Stimulated activated CD4-positive, alpha-beta T cell treated with anti-CD3 and anti-CD28 coated beads, Interleukin-4, amount 100 ng/mL, for 48 hours (primary cell): ENCODE measurements at places on chromosomes 5 and 9.

- DNase-seq, result no peak
Measured at GRCh38 chr9:33785914-33786313, 9.4 kb upstream of the PRSS3 start.

DNA sequence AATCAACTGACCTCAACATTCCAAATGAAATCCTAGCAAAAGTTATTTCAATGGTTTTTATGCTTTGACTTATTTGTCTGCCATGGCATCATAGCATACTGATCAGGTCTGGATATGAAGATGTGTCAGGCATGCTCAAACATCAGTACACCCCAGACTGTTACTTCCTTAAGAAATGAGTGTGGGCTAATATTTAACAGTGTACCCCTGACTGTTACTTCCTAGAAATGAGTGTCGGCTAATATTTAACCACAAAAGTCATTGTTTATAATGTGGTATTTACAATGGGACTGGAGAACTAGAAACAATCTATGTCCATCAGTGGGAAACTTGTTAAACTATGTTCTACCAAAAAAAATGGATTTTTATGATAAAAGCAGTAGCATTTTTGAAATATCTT, 38.1 kb upstream of the HNRNPA0 start:
- DNase-seq, result no peak

GRCh38 chr9:21810388-21810787, 8.0 kb downstream of the MTAP start:
- DNase-seq, result no peak

DNA sequence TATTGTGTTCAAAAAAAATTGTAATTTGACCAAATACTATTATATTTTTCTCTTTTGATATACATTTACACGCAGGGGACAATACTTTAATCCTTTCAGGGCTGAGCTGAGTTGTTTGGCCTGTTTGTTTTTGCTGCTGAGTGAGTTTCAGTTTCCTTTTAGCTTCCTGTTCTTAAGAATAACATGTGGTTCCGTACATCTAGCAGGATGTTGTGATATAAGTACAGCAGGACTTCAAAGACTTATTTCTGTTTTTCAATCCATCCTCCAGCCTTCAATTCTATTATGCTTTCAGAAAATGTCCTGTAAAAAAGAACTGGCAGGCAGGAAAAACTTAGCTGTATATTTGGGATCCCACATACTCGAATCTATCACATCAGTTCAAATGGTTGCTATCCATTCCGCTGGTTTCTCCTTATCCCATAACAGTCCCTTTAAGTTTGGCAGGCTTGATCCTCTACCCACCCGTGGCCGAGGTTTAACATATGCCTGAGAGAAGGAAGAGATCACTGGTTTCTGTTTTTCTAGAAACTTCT, 1037.3 kb upstream of the ACO1 start:
- no peak for DNase-seq

DNA sequence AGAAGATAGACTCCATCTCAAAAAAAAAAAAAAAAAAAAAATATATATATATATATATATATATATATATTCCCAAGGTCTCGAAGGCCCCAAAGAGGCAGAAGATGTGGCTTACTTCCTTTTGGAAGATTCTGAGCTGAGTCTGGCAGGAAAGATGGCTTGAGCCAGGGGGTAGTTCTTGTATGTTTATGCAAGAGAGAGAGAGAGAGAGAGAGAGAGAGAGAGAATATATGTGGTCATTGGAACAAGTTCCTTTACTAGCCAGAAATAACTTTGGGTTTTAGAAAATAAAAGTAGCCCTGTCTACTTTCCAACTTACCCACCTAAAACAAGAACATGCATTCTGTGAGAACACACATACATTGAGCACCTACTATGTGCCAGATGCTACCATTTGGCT, 17.6 kb downstream of the NCS1 start:
- DNase-seq, result no peak

DNA sequence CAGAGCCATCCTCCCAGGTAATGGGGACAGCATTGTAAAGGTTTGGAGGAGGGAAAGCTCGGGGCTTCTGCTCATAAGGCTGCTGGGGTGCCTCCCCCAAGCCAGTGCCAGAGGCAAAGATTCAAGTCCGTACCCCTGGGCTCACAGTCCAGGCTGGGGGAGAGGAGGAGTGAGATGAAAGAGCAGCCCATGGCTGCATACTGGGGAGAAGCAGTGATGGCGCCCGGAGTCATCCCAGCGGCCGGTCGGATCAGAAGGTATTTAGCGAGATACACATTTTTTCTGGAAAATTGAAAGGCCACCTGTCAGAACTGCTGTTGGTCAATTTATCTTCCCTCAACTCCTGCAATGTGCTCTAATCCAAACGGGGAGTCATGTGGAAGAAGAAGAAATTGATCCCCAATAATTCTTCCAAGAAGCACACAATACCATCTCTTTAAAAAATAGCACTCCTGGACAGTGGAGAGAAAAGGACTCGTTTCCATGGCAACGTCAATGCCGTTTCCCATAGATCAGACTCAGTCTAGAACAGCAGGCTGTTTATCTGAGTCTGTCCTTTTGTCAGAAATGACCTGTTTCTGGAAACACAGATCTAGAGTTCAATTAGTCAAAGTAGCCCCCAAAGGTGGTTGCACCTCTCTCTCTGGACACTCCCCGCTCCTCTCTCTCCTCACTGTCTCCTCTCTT, 65.9 kb downstream of the NSG2 start:
- no peak for DNase-seq

DNA sequence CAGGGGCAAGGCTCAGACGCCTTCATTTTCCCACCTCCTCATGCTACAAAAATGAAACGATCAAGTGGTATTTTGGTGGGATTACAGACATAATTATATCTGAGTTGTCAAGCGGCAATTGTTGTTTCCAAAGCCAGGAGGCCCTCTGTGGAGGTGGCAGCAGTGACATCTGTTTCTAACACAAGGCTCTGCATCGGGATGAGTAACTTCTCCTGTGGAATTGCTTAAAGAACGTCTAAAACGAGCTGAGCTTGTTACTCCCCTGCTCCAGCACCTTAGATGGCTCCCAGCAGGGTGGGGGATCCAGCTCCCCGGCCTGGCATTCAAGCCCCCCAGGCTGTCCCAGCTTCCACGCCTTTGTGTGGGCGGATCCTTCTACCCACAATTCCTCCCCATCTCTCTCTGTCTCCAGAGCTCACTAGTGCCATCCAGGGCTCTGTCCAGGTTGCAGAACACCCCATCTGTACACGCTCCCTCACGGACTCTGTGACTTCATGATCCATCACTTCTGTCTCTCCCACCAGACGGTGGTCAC, 36.8 kb downstream of the DAB2IP start:
- DNase-seq, result no peak

GRCh38 chr5:99795031-99795430, 740.1 kb upstream of the FAM174A start:
- no peak for DNase-seq

DNA sequence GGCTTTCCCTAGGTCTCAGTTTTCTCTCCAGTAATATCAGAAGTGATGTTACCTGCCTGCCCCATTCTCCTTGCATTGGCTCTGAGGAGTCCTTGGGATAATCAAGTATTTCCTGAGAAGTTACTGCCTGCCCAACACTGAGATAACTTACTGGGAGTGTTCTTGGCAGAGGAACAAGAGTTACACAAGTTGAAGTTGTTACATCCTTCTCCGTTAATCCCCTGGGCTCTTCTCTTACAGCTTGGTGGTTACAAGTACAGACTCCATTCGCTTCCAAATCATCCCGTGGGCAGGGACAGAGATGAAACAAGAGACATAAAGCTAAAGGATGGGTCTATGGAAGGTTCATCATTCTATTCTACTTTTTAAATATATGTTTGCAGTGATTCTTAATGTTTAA, 74.1 kb upstream of the SAP30L start:
- no peak for DNase-seq

DNA sequence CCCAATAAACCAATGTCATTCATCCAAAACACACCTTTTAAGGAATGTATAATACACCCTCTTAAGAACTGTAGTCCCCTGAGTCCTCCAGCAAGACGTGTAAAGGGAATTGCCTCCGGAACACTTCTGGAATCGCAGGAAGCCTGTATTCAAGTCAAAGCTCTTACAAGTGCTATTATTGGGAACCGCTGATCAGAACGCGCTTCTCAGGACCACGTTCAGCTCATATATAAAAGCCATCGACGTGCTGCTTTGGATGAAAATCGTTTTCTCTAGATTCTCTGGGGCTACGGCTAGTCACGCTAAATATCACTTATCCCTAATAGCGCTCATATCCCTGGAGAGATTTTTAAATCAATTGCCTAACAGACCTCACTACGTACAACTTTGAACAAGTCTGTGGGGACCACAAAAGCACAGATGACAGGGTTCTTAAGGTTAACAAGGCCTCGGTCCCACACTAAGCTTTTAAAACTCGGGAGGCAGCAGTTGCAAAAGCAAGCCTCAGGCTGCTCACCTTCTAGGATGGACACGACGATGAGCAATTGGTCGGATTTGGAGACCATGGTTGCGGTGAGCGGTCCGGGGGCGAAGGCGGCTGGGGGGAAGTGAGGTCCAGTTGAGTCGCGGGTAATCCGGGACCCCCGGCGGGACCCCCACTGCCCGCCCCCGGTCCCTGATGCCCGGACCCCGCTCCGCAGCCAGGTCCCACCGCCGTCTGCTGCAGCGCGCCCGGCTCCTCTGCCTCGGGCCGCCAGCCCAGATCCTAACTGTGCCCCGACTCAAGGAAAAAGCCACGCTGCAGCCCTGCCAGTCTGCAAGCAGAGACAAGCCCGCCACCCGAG, 548 bp downstream of the CEP120 start:
- no peak for DNase-seq

DNA sequence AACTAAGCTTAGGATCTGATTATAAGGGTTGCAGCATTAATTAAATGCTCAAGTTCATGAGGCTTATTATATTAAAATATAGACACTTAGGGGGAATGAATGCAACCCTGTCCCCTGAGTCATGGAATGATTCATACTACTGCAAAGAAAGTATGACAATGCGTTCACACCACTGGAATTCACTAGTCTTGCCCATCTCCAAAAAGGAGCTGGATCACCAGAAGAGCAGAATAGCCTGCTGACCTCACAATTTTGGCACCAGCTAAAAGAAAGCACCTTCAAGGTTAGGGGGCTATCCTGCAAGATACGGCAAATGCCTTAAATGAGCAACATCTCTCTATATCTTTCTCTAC, 32.0 kb upstream of the TMED7 start:
- no peak for DNase-seq

- DNase-seq, result no peak
Measured at GRCh38 chr5:90022711-90023053, 386.9 kb downstream of the CETN3 start.

- DNase-seq, result no peak
Measured at GRCh38 chr9:130172858-130173665, 858 bp downstream of the NCS1 start.

- peak; percentile 80 for DNase-seq
Measured at GRCh38 chr5:119452373-119453039, at the start of gene HSD17B4. Gene HSD17B4, plus strand, starts transcription at chr5:119452497. Its CDS starts 79 bp downstream, at chr5:119452576.

DNA sequence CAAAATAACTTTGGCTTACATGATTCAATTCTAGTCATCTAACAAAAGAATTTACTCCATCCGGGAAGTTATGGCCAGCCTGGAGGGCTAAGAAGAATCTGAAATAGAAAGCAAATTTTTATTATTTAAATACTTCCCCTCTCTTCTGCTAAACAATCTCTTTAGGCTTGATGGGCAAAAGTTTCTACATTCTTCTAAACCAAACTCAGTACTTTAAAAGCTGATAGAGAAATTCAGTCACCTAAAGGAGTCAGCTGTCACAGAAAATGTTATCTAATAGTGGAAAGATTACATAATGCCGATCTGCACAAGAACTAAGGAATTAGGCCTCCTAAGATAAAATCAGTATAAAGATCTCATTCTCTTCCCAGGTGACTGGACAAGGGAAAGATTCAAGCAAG, 32.4 kb downstream of the GNAQ start:
- DNase-seq, result no peak

DNA sequence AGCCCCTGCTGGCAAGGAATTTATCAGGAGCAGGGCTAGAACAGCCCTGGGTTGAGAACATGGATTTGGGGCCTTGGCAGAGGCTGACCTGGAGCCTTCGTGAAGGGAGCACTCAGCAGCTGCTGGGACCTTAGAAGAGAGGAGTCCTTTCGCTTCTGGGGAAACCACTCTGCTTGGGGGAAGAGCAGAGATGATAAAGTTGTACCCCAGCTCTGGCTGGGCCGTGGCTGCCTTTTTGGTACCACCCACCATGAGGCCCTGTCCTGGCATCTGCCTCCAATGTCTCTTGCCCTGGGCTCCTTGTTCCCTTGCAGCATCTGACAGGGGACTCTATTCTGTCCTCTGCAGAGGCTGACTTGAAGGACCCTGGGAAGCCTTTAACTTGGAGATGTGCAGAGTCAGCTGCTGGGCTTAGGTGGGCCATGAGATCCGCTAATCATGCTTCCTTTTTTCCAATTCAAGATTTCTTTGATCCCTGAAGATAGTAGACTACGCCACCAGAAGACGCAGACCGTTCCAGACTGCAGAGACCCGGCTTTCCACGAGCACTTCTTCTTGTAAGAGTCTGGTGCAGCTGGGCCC, 20.2 kb downstream of the RGS3 start:
- no peak for DNase-seq

DNA sequence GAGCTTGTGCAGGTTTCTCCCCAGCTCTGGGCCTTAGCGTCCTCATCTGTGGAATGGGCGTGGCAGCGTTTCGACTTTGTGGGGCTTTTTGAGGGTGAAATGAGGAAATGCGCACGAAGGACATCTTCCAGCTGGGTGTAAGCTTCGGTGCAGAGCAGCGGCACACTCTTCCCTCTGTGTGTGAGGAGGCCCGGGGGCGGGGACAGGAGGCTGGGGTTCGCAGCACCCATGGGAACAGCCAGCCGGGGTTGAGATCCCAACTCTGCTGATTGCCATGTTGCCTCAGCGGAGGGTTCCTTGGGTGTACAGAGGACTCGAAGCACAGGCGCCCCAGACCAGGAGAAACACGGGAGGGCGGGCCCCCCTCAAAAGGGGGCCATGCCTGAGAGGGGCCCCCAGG, 265.6 kb downstream of the NSG2 start:
- DNase-seq, result no peak

DNA sequence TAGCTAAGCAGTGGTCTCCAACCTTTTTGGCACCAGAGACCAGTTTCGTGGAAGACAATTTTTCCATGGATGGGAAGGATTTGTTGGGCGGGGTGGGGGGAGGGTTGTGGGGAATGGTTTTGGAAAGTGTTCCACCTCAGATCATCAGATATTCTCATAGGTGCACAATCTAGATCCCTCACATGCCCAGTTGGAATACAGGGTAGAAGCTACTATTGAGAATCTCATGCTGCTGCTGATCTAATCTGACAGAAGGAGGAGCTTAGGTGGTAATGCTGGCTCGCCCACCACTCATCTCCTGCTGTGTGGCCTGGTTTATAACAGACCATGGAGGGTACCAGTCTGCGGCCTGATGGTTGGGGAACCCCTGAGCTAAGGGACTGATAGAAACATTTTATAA, 662.7 kb upstream of the RGMB start:
- no peak for DNase-seq
